ENCODE measurements at places on chromosomes 13 and 19. TPM values are rescaled to one million over a fixed set of nuclear protein-coding genes. Genes with fewer than 3 reads are reported as not detected.

DNA sequence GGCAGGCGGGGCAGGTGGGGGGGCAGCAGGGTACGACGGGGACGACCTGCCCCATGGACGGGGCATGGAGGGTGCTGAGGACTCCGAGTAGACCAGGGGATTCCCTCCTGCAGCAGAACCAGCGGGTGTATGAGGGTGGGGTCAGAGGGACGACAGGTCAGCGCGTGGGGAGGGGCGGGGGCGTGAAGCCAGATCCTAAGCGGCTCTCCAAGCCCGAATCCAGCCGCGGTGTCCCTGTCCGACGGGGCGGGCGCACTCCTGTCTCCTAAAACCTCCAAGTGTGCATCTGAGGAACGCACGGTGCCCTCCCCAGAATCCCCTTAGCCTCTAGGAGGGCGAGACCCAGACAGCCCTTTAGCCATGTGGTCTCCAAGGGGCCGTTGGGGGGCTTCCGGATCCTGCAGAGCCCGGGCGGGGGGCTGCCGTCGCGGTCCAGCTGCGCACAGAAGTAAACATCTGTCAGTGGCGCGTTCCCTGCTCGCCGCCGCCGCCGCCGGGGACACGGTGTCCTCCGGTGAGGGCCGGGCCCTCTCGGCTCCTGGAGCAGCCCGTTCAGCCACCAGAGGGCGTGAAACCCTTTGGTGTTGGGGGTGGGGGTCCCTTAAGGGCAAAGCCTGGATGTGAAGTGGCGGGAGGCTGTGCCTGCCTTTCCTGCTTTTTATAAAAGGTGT, 730 bp downstream of the NRTN start:
- no peak for DNase-seq

- DNase-seq = no peak
Observed at GRCh38 chr13:94313321-94313910, 166.1 kb downstream of the DCT start.

GRCh38 chr13:41361491-41361890, 50.4 kb downstream of the NAA16 start:
- DNase-seq = no peak

- DNase-seq = no peak
Observed at GRCh38 chr13:33110713-33111413, 94.6 kb downstream of the KL start.

- DNase-seq = no peak
Observed at GRCh38 chr19:43774103-43774939, 6.5 kb downstream of the KCNN4 start.

GRCh38 chr19:51891193-51891747, 3.5 kb upstream of the ZNF577 start:
- no peak for DNase-seq

ZNF835 gene
- 4.1 TPM for polyA plus RNA-seq

PLK5 gene
- 2.3 TPM for polyA plus RNA-seq

AXL gene
- polyA plus RNA-seq = 55.0 TPM

ANGPTL4 gene
- polyA plus RNA-seq = 14.6 TPM

Measured in urinary bladder (tissue), 4 donors.